Dorsolateral prefrontal cortex (tissue), 122 donors: ENCODE measurements at places on chromosomes 12 and 14. TPM values are rescaled to one million over a fixed set of nuclear protein-coding genes. Genes with fewer than 3 reads are reported as not detected.

The PCK2 gene
- total RNA-seq, result 8.6 TPM

The TEDC1 gene
- total RNA-seq, result 13.8 TPM

The MYF5 gene
- total RNA-seq, result not detected

The RTN1 gene
- total RNA-seq, result 909 TPM

The OR6C4 gene
- not detected for total RNA-seq
